ENCODE measurements at places on chromosomes 7 and 10. TPM values are rescaled to one million over a fixed set of nuclear protein-coding genes. Genes with fewer than 3 reads are reported as not detected.

Gene C10orf67
- total RNA-seq, result not detected

DNA sequence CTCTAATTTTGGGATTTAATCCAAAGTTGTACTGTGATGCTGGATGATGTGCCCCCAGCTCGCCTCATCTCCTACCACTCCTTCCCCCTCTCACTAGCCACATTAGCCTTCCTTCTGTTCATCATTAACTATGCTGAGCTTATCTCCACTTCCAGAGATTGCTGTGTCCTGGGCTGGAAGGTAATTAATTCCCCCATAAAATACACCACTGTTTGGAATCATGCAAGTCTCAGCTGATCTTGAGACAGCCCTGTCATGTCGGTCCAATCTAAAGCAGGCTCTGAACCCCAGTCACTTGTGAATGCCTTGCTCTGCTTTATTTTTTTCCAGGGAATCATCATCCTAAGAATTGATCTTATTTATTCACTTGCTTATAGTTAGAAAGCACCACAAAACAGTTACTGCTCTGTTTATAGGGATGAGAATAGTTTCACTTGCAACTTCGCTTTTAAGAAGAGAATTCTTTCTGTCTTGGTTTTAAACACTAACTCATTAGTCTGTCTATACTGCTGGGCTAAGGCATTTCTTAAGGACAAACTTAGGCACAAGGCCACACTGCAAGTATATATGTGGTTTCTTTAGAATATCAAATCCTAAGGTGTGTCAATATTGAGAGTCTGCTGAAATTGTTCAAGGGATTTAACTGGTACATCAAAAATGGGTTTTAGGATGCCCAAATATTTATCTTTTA lies 341.1 kb upstream of the SEMA3A start:
- no peak for DNase-seq

DNA sequence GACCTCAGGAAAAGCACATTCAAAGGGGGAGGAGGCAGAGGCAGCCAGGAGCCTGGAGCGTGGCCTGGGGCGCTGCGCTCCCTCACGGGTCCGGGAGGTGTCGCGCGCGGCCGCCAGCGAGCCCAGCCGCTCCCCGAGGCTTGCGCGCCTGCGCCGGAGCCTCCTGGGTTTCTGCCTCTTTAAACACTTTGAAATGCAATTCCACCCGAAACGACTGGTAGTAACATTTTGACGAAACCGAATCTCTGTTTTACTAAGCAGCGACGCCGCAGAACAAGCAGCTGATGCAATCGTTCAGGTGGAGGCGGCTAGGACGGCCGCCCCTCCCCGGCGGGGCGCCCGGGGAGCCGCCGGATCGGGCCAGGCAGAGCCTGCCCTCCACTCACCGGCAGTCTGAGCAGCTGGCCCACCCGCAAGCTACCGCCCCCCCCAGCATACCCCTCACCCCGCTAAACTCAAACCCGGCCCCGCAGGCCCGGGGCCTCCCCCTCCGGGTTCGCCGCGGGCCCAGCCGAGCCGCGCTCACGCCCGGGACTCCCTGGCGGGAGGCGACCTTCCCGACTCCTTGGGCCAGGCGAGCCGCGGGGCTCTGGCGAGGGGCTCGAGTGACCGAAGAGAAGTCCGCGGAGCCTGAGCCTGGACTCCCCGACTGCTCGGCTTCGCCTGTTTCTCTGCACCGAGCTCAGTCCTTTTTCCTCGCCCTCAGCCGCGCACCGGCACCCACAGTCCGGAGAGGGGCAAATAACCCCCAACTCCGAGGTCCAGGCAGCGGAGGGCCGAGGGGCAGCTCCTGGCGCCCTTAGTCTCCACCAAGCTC lies 3.2 kb downstream of the MKX start:
- DNase-seq, result peak; percentile 5

DNA sequence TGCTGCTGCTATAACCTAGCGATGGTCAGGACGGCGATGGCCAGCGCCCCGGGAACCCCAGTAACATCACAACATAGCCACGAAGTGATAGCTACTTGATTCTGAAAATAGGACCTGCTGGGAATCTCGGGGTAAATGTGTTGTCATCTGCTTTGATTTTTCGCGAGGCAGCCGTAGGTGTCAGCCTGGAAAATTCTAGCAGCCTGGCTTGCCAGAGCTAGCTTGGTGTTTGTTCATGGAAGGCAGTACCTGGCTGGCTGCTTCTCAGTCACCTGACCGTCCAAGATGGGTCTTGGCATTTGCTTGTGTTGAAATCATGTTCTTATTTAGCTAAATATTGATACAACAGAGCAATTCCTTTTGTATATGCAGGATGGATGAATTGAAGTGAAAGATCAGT lies 82.4 kb upstream of the BTBD16 start:
- no peak for DNase-seq

DNA sequence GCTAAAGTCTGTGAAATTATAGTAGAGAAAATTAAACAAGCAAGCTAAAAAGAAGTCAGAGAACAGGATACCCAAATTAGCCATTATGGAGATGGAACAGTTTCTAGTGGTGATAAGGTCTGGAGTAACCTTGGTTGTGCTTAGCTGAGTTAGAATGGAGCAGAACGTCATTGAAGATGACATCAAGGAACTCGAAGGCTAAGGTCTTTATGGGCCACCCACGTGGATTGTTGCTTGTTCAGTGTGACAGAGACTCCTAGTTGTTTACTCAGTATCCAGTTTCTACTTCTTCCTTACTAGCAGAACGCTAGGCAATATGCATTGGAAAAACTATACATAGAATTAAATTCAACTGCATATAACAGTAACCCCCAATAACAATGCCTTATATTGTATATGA lies 39.7 kb downstream of the AHCYL2 start:
- DNase-seq, result no peak

DNA sequence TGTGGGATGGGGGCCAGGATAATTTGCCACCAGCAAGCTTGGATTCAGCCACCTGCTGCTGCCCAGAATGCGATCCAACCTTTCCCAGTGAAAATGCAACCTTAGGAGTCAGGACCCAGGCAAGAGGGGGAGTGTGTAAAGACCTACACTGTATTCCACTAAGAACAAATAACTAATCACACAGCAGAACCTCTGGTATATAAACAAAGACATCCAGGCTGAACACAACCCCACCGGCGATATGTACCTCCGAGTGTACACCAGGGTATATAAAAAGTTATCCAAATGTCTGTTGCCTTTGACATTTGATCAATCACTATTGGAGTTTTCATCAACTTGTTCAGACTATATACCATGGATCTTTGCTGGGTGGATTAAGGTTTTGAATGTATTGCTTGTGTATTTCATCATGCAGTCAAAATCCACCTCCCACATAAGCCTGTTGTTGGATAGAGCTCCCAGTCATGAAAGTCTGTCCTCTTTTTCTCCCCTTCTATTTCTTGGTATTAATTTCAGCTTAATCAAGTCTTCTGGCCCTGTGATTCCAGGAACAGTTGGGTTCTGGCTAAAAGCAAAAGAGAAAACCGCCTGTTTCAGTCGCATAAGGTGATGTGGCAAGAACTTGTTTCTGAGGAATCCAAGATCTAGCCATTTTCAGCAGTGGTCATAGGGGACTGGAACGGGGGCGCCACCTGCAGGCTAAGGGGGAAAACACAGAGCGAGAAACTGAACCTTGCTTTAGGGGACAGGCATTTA lies 290.7 kb downstream of the CCDC3 start:
- no peak for DNase-seq

Gene SLC39A12
- total RNA-seq, result not detected

GRCh38 chr10:110160522-110160921 lies 46.9 kb upstream of the MXI1 start:
- DNase-seq, result no peak

- no peak for DNase-seq
Measured at GRCh38 chr7:40199076-40199802, 64.4 kb downstream of the SUGCT start.

- DNase-seq, result no peak
Measured at GRCh38 chr10:118730756-118731456, 23.9 kb downstream of the CACUL1 start.

DNA sequence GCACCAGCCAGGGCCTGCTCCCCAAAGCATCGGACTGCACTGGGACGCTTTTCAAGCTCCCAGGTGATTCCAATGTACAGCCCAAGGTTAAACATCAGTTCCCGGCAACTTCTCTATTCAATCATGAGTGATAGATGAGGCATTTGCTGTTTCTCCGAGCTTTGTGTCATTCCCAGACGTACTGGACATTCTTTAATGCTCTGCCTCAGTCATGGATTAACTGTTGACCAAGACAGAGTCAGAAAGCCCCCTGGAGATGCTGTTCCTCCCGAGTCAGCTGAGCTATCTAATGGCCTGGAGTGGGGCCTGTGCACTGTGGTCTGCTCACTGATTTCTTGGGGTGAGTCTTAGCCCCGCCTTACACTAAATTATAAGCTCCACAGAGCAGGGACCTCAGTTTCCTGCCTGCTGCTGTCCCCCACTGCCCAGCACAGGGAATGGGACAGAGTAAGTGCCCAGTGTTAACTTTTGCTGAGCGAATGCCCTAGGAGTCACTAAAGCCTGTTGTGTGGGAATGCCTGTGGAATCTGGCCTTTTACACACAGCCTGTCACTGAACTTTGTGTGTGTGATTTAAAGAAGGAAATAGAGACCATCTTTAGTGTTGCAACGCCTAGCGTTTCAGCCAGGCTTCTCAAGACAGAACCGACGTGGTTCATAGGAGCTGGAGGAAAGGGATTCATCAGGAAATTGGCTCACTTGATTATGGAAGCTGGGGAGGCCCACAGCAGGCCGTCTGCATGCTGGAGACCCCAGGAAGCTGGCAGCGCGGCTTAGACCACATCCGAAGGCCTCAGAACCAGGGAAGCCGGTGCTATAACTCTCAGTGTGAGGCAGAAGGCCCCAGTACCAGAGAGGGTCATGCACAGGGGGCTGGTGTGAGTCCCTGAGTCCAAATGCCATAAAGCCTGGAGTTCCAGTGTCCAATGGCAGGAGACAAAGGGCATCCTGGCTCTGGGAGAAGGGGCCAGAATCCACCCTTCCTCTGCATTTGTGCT lies 29.3 kb upstream of the RNF32 start:
- DNase-seq, result no peak

- DNase-seq, result no peak
Measured at GRCh38 chr7:33886149-33886623, 19.2 kb upstream of the BMPER start.

Gene OR6B1
- total RNA-seq, result not detected

Gene TMEM273
- total RNA-seq, result 11.6 TPM

DNA sequence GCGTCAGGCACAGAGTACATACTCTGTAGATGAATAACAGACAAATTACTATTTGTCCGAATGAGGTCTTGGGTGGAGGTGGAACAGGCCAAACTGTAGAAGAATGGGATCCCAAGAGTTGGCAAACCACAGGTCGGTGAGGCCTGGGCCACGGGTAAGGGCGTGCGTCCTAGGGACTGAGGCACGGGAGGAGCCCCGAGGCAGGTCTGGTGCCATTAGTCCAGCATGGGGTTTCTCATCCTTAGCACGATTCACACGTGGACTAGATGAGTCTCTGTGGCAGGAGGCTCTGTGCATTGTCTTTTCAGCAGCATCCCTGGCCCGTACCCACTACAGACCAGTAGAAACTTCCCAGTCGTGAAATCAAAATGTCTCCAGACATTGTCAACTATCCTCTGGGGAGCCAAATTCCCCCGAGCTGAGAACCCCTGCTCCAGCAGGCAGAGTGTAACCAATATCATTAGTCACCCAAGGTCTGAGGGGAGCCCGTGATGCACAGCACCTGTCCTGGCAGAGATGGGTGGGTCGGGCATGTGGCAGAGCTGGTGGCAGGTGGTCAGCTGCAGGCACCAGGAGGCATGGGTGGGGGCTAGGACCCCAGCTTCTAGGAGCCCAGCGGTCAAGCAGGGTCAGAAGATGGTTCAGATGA lies 61.3 kb downstream of the COL13A1 start:
- DNase-seq, result no peak

Gene CALHM1
- total RNA-seq, result not detected

Gene SFMBT2
- 4.8 TPM for total RNA-seq

DNA sequence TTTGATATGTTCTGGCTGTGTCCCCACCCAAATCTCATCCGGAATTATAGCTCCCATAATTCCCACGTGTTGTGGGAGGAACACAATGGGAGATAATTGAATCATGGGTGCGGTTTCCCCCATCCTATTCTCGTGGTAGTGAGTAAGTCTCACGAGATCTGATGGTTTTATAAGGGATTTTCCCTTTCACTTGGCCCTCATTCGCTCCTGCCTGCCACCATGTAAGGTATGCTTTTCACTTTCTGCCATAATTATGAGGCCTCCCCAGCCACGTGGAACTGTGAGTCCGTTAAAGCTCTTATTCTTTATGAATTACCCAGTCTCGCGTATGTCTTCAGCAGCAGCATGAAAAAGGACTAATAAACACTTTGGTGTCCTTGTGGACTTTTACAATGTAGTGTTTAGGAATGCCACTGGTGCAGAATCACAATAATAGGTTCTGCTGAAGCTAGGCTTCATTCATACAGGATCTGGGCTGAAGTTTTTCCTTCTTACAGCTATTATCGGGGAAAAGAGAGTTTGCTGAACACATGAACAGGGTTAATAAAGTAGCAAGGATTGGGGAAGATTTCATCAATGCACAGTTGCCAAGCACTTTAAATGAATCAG lies 74.3 kb downstream of the CPED1 start:
- no peak for DNase-seq

GRCh38 chr10:98433881-98434732 lies 12.6 kb downstream of the HPS1 start:
- no peak for DNase-seq

Gene GNGT1
- not detected for total RNA-seq

GRCh38 chr7:111437736-111438135 lies 124.6 kb downstream of the IMMP2L start:
- DNase-seq, result no peak

- DNase-seq, result no peak
Measured at GRCh38 chr7:33421429-33421828, 292.1 kb downstream of the BBS9 start.

Gene HGF
- 2.0 TPM for total RNA-seq

DNA sequence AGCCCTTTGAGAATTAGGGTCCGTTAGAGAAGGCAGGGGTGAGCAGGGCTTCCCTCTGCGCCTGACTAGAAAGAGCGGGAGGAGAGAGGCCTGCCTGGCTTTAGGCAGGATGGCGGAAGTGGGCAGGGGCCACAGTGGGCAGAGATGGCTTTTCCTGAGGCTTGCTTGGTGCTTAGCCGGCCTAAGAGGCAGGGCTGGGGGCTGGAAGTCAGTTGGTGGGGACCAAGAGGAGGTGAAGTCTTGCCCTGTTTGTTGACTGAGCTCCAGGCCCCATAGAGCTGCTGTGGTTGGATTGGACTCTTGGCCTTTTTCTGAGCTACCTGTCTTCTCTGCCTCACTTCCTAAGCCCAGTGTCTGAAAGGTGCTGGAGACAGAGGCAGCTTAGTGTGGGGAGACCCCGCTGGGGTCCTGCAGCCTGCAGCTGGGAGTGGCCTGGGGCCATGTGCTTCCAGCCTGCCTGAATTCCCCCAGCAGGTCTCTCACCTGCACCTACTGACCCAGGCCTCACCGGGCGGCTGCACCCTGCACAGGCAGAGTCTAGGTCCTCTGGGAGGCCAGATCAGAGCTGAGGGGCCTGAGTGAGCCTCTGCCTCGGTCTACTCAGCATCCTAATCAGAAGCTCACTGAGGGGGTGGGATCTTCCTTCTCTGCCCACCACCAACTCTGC lies 4.8 kb downstream of the FAM241B start:
- DNase-seq, result no peak

- no peak for DNase-seq
Measured at GRCh38 chr10:51369903-51370302, 295.6 kb downstream of the PRKG1 start.

Gene TACR2
- total RNA-seq, result 0.58 TPM

Gene METTL27
- total RNA-seq, result 0.41 TPM

Gene C1QL3
- 0.35 TPM for total RNA-seq

GRCh38 chr10:44993922-44994751 lies 6.6 kb upstream of the ZNF22 start:
- no peak for DNase-seq

Gene FGL2
- not detected for total RNA-seq

Measured in glomerular endothelial cell (primary cell).